ENCODE measurements at places on chromosomes 12 and 14.
A peak's percentile ranks its signal among the peaks of the same experiment; 100 is the strongest.

DNA sequence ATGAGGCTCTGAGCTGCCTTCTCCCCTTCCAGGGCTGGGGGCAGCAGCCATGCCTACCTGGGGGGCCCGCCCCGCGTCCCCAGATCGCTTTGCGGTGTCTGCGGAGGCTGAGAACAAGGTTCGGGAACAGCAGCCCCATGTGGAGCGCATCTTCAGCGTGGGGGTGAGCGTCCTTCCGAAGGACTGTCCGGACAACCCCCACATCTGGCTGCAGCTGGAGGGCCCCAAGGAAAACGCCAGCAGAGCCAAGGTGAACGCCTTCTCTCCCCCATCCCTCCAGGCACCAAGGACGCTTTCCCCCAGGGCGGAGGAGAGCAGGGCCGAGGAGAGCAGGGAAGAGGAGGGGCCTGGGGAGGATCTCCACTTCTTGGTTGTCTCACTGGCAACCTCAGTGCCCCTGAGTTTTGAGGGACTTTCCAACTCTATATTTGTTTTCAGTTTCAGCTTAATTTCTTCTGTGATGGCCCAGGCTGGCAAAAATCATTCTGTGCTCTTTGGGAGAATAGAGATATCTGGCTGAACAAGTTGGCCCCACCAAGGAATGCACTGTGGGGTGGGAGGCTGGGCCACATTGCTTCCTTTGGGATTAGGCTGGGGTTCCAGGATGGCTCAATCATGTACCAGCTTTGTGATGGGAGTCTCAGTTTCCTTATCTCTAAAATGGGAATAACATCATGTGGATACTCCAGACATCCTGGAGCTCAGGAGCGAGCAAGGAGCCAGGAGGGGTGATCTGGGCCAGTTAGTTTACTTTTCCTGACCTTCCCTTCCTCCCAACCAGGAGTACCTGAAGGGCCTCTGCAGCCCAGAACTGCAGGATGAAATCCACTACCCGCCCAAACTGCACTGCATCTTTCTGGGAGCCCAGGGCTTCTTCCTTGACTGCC, 1.2 kb downstream of the KHNYN start:
- peak; percentile 30 for DNase-seq

DNA sequence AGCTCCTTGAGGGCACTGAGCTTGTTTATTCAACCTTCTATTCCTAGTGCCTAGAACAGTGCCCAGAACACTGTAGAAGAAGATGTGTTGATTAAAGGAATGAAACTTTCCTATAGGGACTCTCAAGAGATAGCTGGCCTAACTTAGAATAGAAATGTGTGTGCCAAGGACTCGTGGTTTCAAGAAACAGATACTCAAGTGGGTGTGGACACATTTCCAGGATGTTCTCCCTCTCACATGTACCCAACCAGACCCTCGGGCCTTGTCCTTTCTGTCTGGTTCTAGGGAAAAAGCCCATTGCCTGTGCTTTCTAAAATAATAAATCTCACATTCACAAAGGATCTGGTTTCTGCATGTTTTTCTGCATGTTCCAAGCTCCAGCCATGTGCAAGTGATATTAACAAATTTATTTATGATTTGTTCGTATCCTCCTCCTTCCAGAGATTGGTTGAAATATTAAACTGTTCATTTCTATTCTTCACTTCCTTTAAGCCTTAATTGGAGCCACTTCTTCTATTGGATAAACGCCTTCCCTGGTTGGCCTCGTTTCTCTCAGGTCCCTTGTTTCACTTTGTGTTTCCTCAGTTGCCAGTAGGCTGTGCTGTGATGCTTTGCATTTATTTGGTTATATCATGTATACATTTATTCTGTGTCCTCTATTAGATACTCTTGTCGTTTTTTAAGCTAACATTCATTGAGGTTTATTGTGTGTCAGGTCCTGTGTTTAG, 89.8 kb downstream of the CRADD start:
- peak; percentile 10 for DNase-seq

DNA sequence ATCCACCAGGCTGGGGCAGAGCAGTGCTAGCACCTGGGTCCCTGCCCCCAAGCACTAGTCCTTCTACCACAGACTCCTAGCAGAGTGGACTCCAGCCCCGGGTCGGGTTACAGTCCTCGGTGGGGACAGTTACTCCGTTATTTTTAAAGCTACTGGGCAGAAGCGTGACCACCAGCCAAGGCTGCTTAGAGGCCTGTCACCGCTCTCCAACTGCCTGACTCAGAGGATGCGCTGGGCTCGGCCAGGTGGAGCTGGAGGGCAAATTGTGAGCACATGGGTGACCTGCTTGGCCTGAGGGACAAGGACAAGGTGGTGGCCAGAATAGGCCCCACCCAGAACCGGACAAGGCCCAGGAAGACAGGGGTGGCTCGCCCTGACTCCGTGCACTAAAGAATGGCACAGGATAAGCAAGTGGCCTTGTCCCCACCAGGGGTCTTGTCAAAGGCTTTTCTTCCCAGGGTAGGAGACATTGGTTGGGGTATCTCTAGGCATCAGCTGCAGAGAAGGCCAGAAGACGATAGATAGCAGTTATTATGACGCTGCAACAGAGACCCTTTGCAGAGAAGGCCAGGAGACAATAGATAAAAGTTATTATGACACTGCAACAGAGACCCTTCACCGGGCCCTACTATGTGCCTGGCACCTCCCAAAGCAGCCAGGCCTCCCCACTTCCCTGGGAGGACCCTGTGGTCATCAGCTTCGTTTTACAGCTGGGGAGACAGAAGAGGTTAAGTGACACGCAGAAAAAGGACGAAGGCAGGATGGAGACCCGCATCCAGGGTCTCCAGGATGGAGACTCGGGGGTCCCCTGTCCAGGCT, 1.6 kb downstream of the ABCB9 start:
- DNase-seq, result no peak

DNA sequence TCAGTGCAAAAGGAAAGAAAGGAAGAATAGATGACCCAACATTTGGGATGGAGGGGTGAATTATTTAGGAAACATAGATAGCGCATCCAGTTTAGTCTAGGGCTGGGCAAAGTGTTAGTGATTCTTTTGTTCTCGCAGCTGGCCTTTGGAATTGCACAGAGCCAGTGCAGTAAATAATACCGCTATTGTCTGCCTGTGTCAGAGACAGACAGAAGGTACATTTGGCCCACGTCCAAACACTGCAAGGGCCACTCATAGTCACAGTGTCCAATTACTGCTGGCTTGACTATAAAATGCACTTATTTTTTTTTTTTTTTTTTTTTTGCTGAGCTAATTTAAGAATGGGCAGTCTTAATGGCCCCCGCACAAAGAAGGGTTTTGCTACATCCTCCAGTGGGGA, 638.6 kb downstream of the BCL11B start:
- DNase-seq, result no peak

GRCh38 chr12:101746196-101746595, 6.9 kb upstream of the SYCP3 start:
- no peak for DNase-seq

DNA sequence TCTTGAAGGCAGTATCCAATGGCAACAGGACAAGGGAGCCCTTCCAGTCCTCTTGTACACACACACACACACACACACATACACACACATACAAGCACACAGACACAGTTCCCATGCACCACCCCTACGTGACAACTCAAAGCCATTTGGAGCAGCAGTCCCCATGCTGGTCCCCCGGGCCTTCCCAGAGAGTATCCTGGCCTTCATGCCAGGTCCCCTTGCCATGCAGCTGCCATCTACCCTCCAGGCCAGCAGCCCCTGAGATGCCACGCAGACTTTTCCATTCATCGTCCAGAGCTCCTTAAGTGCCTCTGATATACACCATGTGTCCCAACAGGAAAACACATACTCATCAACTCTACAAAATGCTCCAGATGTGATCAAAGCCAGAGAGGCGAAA, 159.5 kb downstream of the ANO2 start:
- DNase-seq, result no peak

- peak; percentile 95 for DNase-seq
Observed at GRCh38 chr14:101972126-101972866, 7.9 kb downstream of the DYNC1H1 start.

DNA sequence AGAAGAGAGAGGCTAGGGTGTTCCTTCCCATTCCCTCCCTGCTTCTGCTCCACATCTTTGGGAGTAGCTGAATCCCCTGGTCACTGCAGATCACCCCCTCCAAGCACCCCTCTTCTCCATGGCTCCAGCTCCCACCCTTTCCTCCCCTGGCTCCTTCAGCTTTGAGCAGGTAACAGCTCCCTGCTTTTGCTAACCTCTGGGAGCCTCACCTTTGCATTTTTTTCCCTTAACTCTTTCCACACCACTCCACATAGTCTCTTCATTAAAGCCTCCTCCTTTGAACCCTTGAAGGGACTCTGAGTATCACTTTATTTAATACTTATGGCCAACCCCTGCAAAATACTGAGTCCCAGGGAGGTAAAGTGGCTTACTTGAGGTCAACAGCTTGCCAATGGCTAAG, 25.7 kb upstream of the SERPINA6 start:
- DNase-seq, result no peak

DNA sequence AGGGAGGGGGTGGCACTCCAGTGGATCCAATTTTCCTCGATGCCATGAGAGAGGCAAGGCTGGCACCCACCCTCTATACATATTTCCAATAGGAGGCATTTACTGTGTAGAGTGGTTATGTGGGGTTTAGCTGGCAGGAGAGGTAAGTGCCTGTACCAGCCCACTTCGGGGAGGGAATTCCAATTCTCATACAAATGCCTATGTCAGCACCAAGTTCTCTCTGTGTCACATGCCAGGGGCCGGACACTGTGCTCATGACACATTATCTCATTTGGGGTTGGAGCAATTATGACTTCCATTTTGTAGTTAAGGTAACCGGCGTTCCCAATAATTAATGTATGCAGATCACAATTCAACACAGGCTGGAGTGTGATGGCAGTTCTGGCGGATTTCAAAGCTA, 284.3 kb downstream of the KSR2 start:
- no peak for DNase-seq

DNA sequence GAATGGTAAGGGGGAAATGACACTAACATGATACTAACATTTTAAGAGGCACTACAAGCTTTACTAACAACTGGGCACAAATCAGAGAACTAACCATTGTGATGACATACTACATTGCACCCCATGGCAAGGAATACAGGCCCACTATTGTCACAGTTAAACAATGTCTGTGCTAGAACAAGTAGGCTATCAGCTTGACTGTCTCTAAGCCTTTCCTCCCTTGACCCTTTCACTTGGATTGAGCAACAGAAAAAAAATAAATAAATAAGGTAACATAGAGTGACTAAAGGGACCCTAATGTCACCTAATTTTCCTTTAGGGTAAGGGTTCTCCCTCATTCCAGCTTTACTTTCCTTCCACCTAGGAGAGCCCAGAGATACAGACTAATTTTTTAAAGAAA, 4.4 kb downstream of the SLC38A2 start:
- DNase-seq, result no peak

DNA sequence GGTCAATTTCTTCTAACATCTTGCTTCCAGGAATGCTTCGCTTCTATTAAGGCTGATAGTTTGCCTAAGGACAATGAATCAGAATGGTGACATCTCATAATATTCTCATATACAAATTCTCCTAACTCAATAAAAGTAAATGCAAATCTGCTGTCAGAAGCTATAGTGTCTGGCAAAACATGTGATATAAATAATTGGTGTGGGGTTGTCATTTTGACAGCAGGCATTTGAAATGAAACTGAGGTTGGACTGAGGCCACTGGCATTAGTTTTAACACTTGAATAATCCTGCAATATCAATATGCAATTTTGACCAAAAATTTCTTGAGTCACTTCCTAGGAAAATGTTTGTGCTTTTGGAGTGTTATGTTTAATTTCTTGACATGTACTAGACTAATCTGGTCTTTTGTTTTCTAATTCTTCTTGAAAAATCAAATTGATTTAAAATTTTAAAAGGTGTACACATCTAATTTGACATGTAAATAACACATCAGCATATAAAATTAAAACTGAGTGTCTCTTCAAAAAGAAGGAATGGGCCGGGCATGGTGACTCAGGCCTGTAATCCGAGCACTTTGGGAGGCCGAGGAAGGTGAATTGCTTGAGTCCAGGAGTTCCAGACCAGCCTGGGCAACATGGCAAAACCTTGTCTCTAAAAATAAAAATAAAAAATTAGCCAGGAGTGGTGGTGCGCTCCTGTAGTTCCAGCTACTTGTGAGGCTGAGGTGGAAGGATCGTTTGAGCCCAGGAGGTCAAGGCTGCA, 92.3 kb upstream of the BTG1 start:
- DNase-seq, result no peak

DNA sequence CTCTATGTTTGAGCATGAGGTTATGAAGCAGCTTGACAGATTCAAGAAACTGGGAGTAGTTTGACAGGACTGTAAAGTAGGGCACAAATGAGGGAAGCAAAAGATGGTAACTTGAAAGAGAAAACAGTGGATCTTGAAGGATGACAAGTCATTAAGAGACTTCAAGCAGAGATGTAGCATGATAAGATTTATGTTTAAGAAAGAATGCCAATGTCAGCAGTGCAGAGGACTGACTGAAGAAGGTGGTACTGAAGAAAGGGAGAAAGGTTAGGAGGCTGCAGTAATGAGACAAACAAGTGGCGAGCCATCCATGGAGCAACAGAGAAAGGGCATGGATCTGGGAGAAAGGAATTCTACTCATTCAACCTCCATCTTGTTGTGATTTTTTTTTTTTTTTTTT, 120.2 kb upstream of the RAP1B start:
- no peak for DNase-seq
